ENCODE measurements at places on chromosomes 7 and 10. TPM values are rescaled to one million over a fixed set of nuclear protein-coding genes. Genes with fewer than 3 reads are reported as not detected.

- no peak overlapping the region for H3K4me3 ChIP-seq
- H3K36me3 ChIP-seq, result no peaks in the 10 kb centered on the region
- H3K4me1 ChIP-seq, result no peaks in the 10 kb centered on the region
- DNase-seq, result no peak
- H3K27me3 ChIP-seq, result peaks cover 7% of the 10 kb centered on the region
Measured at GRCh38 chr10:31652038-31652437, 276.6 kb downstream of the ARHGAP12 start.

DNA sequence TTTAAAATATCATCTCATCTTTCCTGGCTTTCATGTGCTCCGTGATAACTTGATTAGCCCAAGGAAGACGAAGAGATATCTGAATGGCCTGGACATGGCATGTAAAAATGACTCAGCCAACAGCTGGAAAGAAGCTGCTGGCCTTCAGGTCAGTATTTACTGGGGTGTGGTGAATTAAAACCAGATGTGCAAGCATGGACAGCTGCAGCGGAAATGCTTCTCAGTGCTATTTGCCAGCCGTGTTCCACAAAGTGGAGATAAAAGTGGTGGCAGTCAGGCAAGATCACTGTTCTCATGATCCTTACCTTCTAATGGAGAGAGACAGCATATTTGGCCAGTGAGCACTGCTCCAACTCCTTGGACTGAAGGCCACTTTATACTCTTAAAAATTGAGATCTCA, 203.1 kb upstream of the VSTM2A start:
- no peaks in the 10 kb centered on the region for H3K36me3 ChIP-seq
- no peaks in the 10 kb centered on the region for H3K4me1 ChIP-seq
- H3K4me3 ChIP-seq, result no peak overlapping the region
- DNase-seq, result no peak
- H3K27ac ChIP-seq, result no peak overlapping the region
- no peaks in the 10 kb centered on the region for H3K27me3 ChIP-seq

FGFR2 gene
- not detected for total RNA-seq

AOC1 gene
- total RNA-seq, result not detected

DNA sequence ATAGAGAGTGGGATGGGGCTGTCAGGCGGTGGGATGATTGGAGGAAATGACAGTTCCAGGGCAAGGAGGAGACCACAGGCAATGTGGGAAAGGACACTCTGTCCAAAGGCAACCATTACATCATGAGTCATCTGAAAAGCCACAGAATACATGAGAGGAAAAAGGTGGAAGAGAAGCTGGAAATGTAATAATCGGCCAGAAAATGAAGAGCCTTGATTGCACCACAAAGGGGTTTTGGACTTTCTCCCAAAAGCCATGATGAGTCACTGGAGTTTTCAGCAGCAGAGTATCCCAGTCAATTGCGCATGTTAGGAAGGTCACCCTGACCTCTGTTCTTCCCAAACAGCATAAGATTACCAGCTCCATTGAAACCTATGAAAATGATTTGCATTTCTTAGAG, 222.0 kb downstream of the LHFPL3 start:
- H3K27ac ChIP-seq, result no peak overlapping the region
- no peaks in the 10 kb centered on the region for H3K4me1 ChIP-seq
- no peaks in the 10 kb centered on the region for H3K36me3 ChIP-seq

DNA sequence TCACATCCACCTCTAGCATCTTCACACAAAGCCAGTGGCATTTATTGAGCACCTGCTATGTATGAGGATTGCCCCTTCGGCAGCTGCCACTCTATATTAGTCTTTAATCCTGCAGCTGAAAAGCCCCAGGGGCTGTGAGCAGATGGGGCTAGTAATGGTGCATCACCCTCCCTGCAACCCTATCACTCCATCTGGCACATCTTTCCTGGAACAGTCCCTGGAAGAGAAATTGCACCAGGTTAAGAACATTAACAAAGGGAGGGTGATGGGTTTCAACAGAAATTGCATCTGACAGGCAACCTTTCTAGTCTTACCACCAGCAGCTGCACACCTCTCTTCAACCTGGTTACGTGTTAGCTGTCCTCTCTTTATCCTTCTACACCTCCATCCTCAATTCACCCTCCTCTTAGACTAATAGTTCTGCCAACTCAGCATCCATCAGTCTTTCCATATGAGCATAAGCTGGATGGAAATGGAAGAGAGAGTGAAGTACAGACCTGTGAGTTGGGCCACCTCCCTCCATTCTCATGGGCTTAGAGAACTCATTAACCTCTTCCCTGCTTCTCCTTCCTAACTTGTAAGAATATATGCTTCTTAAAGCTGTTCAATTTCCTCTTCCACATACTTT, 168.6 kb upstream of the NEBL start:
- H3K4me3 ChIP-seq, result no peak overlapping the region
- no peak overlapping the region for H3K27ac ChIP-seq
- no peak for DNase-seq

DNA sequence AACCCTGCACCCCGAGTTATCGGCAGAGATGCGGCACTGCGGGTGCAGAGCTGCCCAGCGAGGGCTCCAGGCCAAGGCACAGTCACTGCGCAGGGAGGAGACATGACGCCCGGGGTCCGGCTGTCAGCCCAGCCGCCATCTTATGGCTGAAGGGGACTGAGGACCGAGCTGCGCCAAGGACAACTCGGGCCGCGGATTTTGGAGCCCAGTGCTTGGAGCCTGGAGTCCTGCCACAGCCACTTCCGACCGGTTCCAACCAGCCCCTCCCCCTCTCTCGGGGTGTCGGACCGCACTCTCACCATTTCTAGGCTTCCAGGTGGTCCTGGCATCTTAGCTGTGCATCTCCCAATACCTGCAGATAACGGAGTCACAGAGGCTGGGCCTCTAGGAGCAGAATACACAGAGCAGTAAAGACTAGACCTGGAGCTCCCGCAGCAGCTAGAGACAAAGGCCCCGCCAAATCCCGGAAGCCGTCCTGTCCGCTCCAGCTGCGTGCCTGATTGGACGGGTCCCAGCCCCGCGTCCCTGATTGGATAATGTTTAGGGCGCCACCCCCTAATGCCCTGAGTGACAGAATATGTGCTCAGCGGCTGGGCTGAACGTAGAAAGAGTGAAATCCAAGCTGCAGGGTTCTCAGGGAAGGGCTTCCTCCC, at the start of gene ZNF680:
TSS of gene ZNF680 (minus strand) at position 446 of the 653 bp plus-strand sequence. CDS start at position 329, 117 bp downstream.
- peak within 1 kb of the TSS; percentile 100 for H3K4me3 ChIP-seq
- peaks cover 31% of the 10 kb centered on the region for H3K4me1 ChIP-seq
- DNase-seq, result peak; percentile 92
- H3K27ac ChIP-seq, result peak within 1 kb of the TSS; percentile 99

ZC3HAV1L gene
- 0.36 TPM for total RNA-seq

DCLRE1C gene
- 24.0 TPM for total RNA-seq

CPA4 gene
- total RNA-seq, result not detected

- no peaks in the 10 kb centered on the region for H3K27me3 ChIP-seq
- peaks cover 10% of the 10 kb centered on the region for H3K4me1 ChIP-seq
- no peaks in the 10 kb centered on the region for H3K36me3 ChIP-seq
- H3K4me3 ChIP-seq, result no peak overlapping the region
- no peak overlapping the region for H3K27ac ChIP-seq
- DNase-seq, result no peak
Measured at GRCh38 chr10:11437391-11438142, 173.9 kb downstream of the USP6NL start.

- no peaks in the 10 kb centered on the region for H3K36me3 ChIP-seq
- H3K27ac ChIP-seq, result no peak overlapping the region
- no peak overlapping the region for H3K4me3 ChIP-seq
- H3K4me1 ChIP-seq, result no peaks in the 10 kb centered on the region
Measured at GRCh38 chr10:46520381-46520780, 36.1 kb downstream of the GPRIN2 start.

- no peak for DNase-seq
- H3K27ac ChIP-seq, result no peak overlapping the region
- H3K27me3 ChIP-seq, result no peaks in the 10 kb centered on the region
- peaks cover 10% of the 10 kb centered on the region for H3K36me3 ChIP-seq
Measured at GRCh38 chr10:99784016-99784726, 1.7 kb downstream of the ABCC2 start.

DNA sequence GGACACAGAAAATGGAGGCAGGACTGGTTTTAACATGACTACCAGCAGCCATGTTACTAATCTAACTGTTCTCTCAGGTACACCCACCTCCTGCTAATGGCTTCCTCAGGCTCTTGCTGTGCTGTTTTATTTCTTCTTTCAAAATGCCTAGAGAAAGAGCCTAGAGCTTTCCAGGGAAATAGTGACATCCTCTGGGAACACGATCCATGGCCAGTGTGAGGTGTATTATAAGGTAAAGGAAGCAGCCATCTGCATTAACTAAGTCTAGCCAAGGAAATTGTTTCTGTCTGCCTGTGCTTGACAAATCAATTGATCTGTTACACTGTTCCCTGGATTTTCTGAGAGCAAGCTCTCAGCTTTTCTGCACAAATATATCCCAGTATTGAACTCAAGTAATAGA, 42.2 kb upstream of the AOAH start:
- peaks cover 50% of the 10 kb centered on the region for H3K4me1 ChIP-seq
- no peak overlapping the region for H3K27ac ChIP-seq
- no peaks in the 10 kb centered on the region for H3K27me3 ChIP-seq
- H3K36me3 ChIP-seq, result no peaks in the 10 kb centered on the region
- DNase-seq, result no peak

DNA sequence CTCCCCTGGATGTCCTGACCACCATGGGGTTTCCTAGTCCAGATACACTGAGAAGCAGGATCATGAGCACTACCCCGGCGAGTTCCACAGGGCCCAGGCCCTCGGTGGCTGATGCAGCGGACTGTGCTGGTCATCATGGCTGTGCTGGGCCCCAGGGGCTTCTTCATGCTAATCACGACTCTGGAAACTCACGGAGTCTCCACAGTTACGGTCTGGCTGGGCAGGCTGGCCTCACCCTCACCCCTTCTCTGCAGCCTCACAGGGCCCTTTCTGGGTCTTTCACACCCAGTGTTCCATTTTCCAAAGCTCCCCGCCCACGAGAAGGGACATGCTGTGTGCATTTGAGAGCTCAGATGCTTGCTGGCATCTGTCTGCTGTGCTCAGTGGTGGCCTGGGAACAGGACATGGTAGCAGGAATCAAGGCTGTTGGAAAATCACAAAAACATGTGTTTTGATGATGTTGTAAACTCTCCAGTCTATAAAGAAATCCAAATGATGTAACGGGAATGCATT, 119.0 kb downstream of the PTPN20 start:
- H3K4me1 ChIP-seq, result no peaks in the 10 kb centered on the region
- no peak overlapping the region for H3K27ac ChIP-seq
- no peaks in the 10 kb centered on the region for H3K36me3 ChIP-seq
- no peak for DNase-seq

- no peak for DNase-seq
- no peaks in the 10 kb centered on the region for H3K4me1 ChIP-seq
- H3K36me3 ChIP-seq, result no peaks in the 10 kb centered on the region
- no peaks in the 10 kb centered on the region for H3K27me3 ChIP-seq
- no peak overlapping the region for H3K4me3 ChIP-seq
Measured at GRCh38 chr7:88402529-88402928, 95.8 kb upstream of the STEAP4 start.

- no peaks in the 10 kb centered on the region for H3K36me3 ChIP-seq
- H3K27me3 ChIP-seq, result no peaks in the 10 kb centered on the region
- H3K4me1 ChIP-seq, result peaks cover 35% of the 10 kb centered on the region
- H3K27ac ChIP-seq, result peak overlapping the region; percentile 95
- peak overlapping the region; percentile 92 for H3K4me3 ChIP-seq
Measured at GRCh38 chr10:119205894-119206602, 1.3 kb upstream of the GRK5 start.

DNA sequence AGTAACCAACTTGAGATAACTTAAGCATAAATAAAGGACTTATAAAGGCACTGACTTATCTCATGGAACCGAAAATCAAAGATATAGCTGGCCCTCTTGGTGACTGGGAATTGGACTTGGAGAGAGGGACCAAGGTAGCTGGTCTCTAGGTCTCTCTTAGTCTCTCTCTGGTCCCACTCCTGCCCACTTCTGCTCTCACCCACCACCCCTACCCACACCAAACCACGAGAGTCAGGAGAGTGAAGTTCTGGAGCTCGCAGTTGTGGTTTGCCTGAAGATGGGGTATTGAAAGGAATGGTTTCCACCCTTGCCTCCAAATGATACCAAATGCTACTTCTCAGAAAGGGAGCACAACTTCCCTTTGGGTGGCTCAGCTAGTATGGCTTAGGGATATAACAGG, 216.3 kb downstream of the LRMDA start:
- H3K4me3 ChIP-seq, result no peak overlapping the region
- H3K27me3 ChIP-seq, result peaks cover 2% of the 10 kb centered on the region
- H3K36me3 ChIP-seq, result no peaks in the 10 kb centered on the region
- no peak overlapping the region for H3K27ac ChIP-seq
- no peaks in the 10 kb centered on the region for H3K4me1 ChIP-seq

DNA sequence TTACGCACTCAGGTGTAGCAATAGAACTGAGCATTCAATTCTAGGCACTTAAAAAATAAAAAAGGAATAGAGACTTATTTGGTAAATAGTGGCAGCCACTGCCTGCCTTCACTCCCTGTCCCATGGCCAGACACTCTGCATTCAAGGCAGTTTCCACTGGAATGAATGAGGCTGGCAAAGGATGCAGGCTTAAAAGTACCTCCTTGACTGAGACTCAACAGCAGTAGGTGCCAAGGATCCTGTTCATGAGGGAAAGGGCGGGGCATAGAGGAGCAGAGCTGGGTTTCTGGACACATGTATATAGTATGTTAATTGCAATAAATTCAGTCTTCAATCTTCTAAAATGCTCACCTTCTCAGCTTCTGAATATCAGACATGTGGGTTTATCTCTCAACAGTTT, 242.6 kb downstream of the PHF14 start:
- DNase-seq, result no peak
- peaks cover 1% of the 10 kb centered on the region for H3K27me3 ChIP-seq
- no peaks in the 10 kb centered on the region for H3K4me1 ChIP-seq
- no peak overlapping the region for H3K27ac ChIP-seq
- no peaks in the 10 kb centered on the region for H3K36me3 ChIP-seq

- H3K36me3 ChIP-seq, result no peaks in the 10 kb centered on the region
- no peak for DNase-seq
- peaks cover 31% of the 10 kb centered on the region for H3K27me3 ChIP-seq
- H3K27ac ChIP-seq, result no peak overlapping the region
- H3K4me1 ChIP-seq, result no peaks in the 10 kb centered on the region
Measured at GRCh38 chr10:117382861-117383260, 7.6 kb upstream of the PDZD8 start.

DNA sequence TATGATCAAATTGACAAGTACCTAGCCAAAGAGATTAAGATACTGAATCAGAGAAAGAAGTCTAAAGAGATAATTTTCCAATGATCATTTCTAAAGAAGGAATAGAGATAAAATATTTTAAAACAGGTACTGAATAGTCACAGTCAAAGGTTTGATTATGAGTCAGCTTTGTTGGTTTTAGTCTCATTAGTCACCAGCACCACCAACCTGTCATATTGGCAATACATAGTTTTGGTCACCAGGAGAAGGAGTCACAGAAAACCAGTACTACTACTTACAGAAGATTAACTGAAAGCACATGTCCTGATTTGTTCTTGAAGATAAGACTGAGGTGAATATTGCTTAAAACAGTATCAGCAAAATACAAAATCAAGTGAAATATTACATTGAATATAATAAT, 34.6 kb downstream of the ZEB1 start:
- no peak for DNase-seq
- peaks cover 24% of the 10 kb centered on the region for H3K4me1 ChIP-seq
- H3K27ac ChIP-seq, result no peak overlapping the region
- H3K36me3 ChIP-seq, result no peaks in the 10 kb centered on the region

UCMA gene
- not detected for total RNA-seq

NPM3 gene
- total RNA-seq, result 17.1 TPM

KBTBD2 gene
- total RNA-seq, result 58.5 TPM

Measured in naive thymus-derived CD8-positive, alpha-beta T cell (primary cell).